ENCODE measurements at places on chromosomes 5 and 9.

DNA sequence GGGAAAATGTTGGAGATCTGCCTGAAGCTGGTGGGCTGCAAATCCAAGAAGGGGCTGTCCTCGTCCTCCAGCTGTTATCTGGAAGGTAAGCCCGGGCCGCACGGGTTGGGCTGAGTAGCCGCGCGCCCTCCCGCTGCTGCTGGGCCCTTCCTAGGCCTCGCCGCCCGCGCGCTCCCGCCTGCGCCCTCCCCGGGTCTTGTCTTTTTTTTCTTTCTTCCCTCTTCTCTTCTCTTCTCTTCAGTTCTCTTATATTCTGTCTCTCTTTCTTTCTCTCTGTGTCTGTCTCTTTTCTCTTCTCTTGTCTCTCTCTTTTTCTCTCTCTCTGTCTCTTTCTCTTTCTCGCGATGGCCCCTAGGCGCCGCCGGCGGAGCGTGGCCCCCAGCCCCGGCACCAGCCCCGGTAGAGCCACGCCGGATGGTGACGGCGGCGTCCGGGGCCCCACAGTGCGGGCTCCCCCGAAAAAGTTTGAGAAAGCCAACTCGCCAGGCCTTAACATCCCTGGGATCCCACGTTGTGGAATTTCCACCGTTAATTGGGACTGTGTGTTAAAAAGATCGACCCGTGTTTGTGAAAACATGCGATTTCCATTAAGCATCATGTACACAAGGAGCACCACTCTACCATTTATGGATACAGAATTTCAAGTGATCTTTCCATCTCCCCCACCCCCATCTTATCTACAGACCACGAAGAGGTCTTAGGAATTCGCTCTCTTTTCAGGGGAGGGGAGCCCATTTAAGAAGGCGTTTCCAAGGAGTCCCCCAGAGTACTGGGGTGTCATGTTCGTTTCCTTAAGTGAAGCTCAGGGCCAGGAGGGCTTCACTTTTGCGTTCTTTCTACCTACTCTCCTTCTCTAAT, 616 bp downstream of the ABL1 start:
- peak; percentile 57 for DNase-seq

GRCh38 chr5:147746986-147747385, 35.5 kb downstream of the JAKMIP2 start:
- no peak for DNase-seq

- peak; percentile 90 for DNase-seq
Observed at GRCh38 chr9:131624636-131625507, 79.5 kb downstream of the PRRT1B start.

GRCh38 chr5:44389823-44390143, 563 bp upstream of the FGF10 start:
- no peak for DNase-seq

- no peak for DNase-seq
Observed at GRCh38 chr5:168990679-168991078, 310.3 kb downstream of the SLIT3 start.

DNA sequence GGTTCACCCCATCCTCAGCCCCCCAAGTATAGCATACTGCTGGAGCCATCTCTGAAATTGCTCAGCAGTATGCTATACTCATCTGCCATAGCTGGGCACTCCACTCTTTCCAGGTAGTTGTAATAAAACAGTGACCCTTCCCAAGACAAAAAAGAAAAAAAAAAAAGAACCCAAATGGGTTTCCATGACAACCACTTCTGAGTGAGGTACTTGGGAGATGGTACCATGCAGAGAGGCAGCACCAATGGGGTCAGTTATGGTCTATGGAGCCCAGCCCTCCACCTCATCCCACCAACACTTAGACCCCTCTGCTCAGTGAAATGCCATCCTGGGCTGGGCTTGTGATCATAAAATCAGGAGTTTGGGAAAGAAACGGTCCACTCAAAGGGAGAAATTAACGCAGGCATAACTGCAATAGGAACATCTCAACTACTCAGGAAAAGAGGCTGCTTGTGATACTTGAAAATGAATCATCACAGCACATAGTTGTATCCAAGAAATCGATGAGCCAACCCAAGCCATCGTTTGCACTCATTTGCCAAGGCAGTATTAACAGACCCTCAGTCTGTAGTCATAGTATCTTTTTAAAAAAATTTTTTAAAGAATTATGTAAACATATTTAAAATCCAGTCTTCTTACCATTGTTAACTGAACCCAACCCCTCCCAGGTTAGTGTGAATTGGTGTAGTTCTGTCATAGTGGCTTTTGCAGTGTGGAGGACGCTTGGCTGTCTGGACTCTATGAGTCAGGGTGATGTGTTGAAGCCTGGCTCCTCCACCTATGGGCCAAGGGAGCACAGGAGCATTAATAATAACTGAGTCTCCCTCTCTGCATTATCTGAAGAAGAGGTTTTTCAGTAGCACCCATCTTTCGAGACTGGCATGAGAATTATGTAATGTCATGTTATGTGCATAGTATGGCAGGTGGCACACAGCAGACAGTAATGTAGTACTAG, 402.7 kb downstream of the SPOCK1 start:
- DNase-seq, result no peak

- no peak for DNase-seq
Observed at GRCh38 chr5:80041527-80041926, 6.4 kb downstream of the THBS4 start.

- DNase-seq, result no peak
Observed at GRCh38 chr5:10109299-10109698, 140.4 kb downstream of the ATPSCKMT start.

- DNase-seq, result no peak
Observed at GRCh38 chr9:33472881-33473615, 676 bp downstream of the NOL6 start.

GRCh38 chr5:33363537-33363936, 77.2 kb upstream of the TARS1 start:
- DNase-seq, result no peak

GRCh38 chr5:162301356-162301755, 233.8 kb downstream of the GABRG2 start:
- DNase-seq, result no peak

DNA sequence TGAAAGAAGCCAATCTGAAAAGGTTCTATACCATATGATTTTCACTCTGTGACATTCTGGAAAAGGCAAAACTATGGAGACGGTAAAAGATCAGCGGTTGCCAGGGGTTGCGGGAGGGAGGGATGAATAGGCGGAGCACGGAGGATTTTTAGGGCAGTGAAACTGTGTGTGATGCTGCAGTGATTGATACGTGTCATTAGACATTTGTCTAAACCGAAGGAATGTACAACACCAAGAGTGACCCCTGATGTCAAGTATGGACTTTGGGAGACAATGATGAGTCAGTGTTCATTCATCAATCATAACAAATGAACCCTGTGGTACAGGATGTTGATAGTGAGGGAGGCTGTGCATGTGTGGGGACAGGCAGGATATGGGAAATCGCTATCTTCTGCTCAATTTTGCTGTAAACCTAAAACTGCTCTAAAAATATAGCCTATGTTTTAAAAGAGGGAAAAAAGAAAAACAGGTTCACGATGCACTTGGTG, 34.4 kb downstream of the ERGIC1 start:
- DNase-seq, result no peak

GRCh38 chr5:145801195-145801594, 33.9 kb downstream of the PRELID2 start:
- no peak for DNase-seq

DNA sequence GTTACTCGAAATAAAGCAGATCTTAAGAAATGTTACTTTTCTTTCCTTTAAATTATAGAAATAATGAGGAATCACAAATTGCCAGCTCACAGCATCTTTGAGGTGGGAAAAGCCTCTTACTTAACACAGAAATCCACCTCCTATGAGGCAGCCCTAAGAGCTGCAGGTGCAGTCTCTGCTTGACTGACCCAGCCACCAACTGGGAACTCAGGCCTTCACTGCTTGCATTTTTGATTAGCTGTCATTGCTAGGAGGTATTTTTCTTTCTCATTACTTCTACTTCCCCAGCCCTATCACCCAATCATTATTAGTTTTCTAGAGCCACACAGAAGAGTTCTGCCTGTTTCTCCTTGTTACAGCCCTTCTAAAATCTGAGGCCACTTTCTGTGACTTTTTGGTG, 416.5 kb upstream of the KLF4 start:
- no peak for DNase-seq
